ENCODE measurements at places on chromosomes 6 and 20. TPM values are rescaled to one million over a fixed set of nuclear protein-coding genes. Genes with fewer than 3 reads are reported as not detected.

HUS1B gene
- 0.29 TPM for polyA plus RNA-seq

BMP2 gene
- polyA plus RNA-seq: 16.9 TPM

HLA-DRA gene
- polyA plus RNA-seq: 79.2 TPM

CFAP206 gene
- polyA plus RNA-seq: 3.7 TPM

SYCP2L gene
- polyA plus RNA-seq: 4.3 TPM

RIPPLY2 gene
- polyA plus RNA-seq: not detected

PTPRT gene
- polyA plus RNA-seq: 0.43 TPM
